Hematopoietic multipotent progenitor cell treated with erythropoietin and hydrocortisone succinate and interleukin-3 and kit ligand, for 17 days (in vitro differentiated cells): ENCODE measurements at places on chromosomes 16 and 17.

DNA sequence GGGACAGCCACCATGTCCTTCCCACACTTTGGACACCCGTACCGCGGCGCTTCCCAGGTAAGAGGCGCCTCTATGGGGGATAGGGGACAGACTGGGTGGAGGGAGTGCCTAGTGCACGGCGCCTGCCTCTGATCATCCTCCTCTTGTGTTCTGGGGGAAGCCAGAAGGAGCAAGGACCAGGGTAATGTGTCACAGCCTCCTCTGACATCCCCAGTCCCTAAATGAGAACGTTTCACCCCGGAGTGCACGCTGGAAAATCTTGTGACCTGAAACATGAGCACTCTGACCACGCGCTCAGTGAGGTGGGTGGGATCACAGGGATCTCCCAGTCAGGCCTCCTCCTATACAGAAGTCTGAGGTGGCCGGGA, 1.1 kb downstream of the IRX6 start:
- no peak for DNase-seq

GRCh38 chr17:2198927-2199326, 104.7 kb downstream of the SMG6 start:
- no peak for DNase-seq

- no peak for DNase-seq
Measured at GRCh38 chr17:16515933-16516332, 23.9 kb upstream of the LRRC75A start.

GRCh38 chr17:35082073-35082657, 18.7 kb upstream of the RFFL start:
- DNase-seq = peak; percentile 76

GRCh38 chr16:50680556-50680893, 587 bp downstream of the SNX20 start:
- DNase-seq = no peak

GRCh38 chr17:4422864-4423263, 10.9 kb upstream of the SPNS3 start:
- DNase-seq = no peak

DNA sequence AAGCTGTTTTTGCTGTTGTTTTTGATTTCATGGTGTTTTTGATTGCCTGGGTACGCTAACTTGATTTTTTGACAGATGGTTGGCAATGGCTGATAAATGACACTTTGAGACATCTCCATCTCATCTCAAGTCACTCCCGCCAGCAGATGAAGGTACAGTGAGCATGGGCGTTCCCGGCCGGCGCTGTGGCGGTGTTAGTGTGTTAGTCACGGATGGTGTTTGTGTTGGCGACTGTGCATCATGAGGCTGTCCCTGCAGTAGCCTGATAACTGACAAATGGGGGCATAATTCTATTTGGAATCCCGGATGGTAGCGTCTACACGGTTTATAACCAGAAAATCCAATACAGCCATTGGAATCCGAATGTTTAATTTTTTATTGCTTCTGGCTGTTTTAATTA, 81.6 kb upstream of the ZNF750 start:
- DNase-seq = no peak

DNA sequence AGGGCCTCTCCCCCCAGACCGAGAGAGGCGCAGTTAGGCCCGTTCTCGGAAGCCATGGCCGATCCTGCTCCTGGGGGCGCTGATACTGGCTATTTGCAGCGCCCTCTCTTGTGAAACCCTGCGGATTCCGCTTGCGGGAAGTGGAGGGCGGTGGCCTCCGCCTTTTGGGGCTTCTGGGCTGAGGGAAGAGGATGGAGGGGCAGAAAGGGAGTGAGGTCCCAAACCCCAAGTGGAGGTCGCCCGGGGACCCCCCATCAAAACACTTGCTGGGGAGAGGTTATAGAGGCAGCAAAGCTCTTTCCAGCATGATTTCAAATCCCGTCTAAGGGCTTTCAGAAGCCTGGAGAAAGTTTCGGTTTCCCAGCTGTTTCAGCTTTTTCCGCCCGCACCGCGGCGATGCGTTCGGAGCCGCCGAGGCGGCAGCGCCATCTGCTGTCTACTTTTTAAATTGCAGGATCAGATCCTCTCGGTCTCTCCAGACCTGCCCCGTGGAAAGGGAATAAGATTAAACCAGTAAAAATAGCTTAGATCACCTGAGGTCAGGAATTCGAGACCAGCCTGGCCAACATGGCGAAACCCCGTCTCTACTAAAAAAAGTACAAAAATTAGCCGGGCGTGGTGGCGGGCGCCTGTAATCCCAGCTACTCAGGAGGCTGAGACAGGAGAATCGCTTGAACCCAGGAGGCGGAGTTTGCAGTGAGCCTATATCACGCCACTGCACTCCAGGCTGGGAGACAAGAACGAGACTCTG, 15.8 kb downstream of the SNX20 start:
- peak; percentile 75 for DNase-seq

DNA sequence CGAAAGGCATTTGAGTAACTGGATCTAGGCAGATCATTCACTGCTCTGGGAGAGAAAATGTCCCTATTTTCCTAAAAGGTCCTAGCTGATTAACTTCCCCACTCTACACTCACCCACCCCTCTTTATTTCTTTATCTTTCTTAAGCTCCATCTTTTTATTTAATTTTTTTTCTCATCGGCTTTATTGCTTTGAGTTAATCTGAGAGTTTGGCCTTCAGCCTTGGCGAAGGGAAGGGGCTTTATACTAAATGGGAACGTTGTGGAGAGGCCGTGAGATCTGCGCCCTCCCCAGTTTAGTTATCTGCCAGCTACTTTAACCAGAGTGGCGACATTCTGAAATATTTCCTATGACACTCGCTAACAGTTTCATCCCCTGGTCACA, 882 bp upstream of the TOX3 start:
- no peak for DNase-seq

DNA sequence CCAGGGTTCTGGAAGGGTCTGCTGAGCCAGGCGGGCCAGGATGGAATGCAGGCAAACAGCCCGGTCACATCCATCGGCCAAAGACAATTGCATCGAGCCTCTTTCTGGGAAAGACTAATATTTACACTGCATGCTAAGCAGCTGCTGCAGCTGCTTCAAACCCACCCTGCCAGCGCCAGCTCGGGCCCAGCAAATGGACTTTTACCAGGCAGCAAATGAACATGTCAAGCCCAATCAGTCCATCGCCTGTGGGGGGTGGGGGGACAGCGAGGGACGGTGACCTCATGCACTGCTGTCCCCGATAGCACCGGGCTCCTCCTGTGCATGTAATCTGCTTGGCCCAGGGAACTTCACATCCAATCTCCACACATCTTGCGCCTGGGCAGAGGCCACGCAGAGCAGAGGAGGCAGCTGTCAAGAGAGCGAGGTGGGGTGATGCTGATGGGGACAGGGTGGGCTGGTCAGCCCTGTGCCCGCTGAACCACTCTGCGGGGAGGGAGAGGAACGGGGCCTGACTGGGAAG, 39.4 kb upstream of the CDH5 start:
- DNase-seq = no peak

- DNase-seq = no peak
Measured at GRCh38 chr17:63278728-63279442, 167.2 kb downstream of the CYB561 start.

DNA sequence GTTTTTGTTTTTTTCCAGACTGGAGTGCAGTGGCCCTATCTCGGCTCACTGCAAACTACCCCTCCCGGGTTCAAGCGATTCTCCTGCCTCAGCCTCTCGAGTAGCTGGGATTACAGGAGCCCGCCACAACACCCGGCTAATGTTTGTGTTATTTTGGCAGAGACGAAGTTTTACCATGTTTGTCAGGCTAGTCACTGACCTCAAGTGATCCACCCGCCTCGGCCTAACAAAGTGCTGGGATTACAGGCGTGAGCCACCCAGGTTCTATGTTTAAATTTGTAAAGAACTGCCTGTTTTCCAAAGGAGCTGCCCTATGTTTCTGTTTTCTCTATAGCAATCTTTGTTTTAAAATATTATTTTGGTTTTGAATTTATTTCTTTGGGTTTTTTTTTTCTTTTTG, 13.8 kb upstream of the C16orf87 start:
- DNase-seq = no peak

- no peak for DNase-seq
Measured at GRCh38 chr16:87713451-87714229, 52.1 kb downstream of the KLHDC4 start.

GRCh38 chr17:59357219-59357697, 25.8 kb downstream of the YPEL2 start:
- no peak for DNase-seq

- no peak for DNase-seq
Measured at GRCh38 chr17:40224718-40225550, 5.8 kb downstream of the WIPF2 start.

- DNase-seq = no peak
Measured at GRCh38 chr16:56447286-56447685, 3.8 kb downstream of the NUDT21 start.

DNA sequence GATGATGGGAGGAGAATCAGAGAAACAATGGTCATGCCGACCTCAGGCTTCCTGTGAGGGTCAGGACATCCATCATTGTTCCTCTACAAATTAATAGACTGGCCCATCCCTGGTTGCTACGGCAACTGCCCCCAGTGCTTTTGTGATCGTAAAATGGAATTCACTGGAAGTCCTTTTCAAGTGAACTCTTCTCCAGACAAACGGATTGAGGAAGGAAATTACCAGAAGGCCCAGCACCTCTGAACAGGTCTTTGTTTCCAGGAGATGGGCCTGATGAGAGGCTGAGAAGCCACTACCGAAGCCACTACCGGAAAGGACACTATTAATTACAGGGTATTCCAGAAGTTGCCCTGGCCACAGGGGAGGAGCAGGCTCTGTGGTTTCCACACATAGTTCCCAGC, 126.0 kb downstream of the MGAT5B start:
- DNase-seq = no peak

GRCh38 chr17:83009414-83010205, 69.8 kb upstream of the METRNL start:
- DNase-seq = no peak

- no peak for DNase-seq
Measured at GRCh38 chr16:50679676-50680555, 1.2 kb downstream of the SNX20 start.

- no peak for DNase-seq
Measured at GRCh38 chr17:17958982-17959381, 13.2 kb downstream of the TOM1L2 start.

GRCh38 chr16:20650400-20651166, 46.9 kb downstream of the ACSM1 start:
- no peak for DNase-seq

DNA sequence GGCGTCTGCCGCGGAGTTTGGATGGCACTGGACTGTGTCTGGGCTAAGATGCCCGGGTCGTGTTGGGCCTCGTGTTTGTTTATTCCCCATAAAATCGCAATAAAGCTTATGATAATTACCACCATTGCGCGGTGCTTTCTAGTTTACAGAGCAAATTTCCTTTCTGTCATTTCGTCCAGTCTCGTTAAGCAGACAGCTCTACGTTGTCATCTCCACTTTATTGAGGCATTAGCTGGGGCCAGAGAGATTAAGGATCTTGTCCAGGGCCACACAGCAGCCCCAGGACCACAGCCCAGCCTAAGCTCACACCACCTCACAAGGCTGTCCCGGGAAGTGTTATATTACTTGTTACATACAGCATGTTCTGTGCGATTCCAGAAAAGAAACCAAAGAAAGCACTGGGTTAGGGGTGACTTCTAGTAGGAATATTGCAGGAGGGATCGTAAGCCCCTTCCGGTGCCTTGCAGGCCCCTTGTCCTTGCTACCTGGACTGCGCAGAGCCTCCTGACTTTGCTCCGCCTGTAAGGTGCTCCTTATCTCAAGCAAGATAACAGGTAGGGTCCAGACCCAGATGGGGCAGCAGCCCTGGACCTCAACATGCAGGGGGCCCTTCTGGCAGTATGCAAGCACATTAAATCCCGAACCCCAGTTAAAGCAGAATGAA, 6.3 kb downstream of the NOS2 start:
- DNase-seq = no peak

DNA sequence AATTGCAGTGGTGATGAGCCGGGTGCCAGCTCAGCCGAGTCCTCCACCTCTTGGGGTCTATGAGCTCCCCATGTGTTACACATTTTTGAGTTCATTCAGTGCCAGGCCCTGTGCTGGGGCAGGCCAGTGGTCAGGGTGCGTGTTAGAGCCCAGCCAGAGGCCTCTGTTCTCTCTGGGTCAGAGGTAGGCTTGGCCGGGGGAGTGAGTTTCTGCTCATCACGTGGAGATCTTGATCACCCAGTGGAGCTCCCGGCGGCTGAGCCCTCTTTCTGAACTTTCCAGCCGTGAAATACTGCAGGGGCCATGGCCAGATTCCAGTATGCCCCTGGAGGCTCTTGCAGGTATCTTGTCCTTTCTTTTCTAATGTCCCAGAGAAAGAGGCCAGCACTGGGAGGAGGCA, 93.0 kb downstream of the RAP1GAP2 start:
- no peak for DNase-seq

- no peak for DNase-seq
Measured at GRCh38 chr17:45221081-45222013, at the start of gene FMNL1. FMNL1 (plus strand) TSS chr17:45221885; CDS start chr17:45222125, 240 bp downstream.

- no peak for DNase-seq
Measured at GRCh38 chr17:40931311-40931710, 6.1 kb downstream of the KRT23 start.

DNA sequence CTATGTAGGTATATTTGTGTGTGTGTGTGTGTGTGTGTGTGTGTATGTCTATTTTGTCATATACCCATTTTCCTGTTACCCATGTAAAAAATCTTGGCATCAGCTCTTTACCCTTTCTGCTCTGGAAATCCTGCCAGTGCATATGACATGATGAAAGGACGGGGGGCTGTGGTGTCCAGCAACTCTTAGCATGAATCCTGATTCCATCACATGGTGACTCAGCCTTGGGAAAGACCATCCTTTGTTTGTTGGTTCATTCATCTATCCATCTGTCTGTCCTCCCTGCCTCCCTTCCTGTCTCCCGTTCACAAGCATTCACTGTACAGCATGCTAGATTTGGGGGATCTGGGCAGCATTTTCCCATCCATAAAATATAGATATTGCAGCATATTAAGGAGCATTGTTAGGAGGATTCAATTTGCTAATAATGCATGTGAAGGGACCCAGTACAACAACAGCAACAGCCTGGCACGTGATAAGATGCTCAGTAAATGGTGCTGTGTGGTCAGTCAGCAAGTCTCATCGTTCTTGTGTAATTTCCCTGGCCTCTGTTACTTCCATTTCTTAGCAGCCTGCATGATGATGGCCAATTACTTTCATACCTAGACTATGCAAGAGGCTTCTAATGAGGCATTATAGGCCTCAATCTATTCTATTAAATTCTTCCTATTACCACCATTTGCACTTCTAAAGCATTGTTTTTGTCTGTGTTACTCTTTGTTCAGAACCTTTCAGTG, 191.0 kb downstream of the PRKCA start:
- no peak for DNase-seq
